ENCODE measurements at places on chromosomes 5 and 9.
A peak's percentile ranks its signal among the peaks of the same experiment; 100 is the strongest.

DNA sequence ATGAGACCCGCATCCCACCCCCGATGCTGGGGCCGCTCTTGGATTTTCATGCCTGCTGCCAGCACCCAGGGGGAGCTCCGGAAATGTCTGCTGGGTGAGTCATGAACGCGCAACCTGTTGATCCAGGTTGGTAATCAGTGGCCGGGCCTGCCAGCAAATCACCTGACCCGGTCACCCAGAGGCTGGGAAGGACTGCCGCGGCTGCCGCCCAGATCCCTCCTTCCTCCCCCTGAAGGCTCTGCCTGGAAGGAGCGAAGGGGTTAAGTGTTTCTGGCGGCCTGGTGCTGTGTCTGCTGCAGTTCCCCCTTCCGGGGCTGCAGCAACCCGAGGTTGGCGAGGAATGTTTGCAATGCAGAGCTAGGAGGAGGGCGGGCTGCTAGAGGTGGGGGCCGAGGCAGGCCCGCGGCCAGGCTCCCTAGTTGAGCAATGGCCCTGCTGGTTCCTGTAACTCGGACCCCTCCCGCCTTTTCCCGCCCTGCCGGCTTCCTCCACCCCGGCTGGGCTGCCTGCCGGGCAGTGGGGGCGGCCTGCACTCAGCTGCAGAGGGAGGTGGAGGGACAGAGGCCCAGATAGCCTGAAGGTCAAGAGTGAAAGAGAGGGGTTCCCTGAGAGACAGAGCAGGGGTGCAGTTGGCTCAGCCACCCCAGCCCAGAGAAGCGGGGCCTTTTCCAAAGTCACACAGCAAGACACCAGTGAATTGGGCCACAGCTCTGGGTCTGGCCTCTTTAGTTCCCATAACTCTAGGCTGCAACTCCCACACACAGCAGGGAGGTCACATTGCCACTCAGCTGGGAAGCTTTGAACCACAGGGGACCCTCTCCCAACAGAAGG is 156.3 kb upstream of the IER5L start:
- peak; percentile 93 for DNase-seq

DNA sequence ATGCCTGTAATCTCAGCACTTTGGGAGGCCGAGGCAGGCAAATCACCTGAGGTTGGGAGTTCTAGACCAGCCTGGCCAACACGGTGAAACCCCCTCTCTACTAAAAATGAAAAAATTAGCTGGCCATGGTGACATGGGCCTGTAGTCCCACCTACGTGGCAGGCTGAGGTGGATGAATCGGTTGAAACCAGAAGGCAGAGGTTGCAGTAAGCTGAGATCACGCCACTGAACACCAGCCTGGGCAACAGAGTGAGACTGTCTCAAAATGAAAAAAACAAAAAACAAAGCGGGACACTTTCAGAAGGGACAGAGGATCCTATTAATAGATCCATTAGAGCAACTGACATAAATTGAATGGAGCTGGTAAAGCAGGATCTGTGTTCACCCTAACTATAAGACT is 89.6 kb upstream of the SGCD start:
- no peak for DNase-seq

DNA sequence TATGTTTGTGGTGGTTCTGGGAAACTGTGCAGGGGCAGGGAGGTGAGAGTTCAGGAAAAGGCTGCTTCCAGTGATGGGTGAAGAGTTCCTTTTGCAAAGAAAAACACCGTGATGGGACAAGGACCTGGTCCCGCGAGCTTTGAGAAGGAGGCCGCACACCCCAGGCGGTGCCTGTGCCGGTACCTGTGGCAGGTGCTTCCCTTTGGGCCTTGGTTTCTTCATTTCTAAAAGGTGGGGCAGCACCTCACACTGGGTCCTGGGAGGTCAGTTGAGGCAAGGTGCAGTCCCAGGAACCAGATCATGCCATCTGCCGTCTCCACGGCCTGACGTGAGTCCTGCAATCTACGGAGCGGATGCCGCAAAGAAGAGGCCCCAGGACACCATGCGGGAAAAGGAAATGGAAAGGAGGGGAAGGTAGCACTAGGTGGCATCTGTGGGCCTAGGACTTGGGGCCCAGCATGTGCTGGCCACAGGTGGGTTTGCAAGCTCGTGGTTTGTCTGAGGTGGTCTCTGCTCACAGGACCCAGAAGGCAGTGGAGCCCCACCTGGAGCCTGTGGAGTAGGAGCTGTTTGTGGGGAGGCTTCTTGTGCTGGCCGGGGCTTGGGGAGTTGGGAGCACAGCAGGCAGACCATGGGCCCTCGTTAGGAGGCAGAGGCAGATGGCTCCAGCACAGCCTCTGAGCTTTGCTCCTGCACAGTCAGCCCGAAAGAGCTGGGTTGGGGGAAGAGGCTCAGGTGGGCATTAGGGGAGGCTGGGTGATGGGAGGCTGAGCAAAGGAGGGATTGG is 131.6 kb downstream of the CACNA1B start:
- DNase-seq = no peak

- no peak for DNase-seq
These were observed 20.8 kb downstream of the TMEM245 start for GRCh38 chr9:109098960-109099308.

GRCh38 chr9:15295761-15296405 is 11.1 kb downstream of the TTC39B start:
- DNase-seq = no peak

DNA sequence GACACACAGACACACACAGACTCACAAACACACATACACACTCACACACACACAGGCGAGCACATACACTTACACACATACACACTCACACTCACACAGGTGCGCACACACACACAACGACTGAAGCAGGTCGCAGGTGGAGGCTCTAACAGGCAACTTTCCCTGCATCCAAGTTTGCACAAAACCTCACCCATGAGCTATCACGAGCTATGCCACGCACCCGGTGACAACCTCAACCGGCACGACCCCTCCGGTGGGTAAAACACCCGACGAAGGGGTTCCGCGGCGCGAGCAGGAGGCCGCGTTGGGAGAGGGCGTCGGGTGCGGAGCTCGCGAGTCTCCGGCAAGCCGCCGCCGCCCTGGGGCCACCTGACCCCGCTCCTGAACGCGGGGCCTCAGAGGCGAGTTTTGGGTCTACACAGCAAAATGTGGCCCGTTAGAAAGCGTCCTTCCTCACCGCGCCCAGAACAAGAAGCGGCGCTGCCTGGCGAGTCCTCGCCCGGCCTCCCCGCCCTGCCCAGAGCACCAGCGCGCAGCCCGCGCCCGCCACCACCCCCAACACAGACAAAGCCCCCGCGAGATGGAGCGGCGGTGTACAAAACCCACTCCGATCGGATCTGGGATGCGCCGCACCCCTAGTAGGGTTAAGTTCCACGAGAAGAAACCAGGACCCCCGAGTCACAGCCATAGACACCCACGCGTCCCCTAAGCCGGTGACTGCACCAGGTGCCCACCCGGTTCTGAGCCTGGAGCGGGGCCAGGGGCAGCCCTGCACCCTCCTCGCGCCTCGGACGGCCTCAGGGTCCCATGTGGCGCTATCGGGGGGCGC is 665 bp downstream of the SLC6A3 start:
- DNase-seq = no peak

GRCh38 chr9:12554636-12555035 is 138.5 kb upstream of the TYRP1 start:
- no peak for DNase-seq

DNA sequence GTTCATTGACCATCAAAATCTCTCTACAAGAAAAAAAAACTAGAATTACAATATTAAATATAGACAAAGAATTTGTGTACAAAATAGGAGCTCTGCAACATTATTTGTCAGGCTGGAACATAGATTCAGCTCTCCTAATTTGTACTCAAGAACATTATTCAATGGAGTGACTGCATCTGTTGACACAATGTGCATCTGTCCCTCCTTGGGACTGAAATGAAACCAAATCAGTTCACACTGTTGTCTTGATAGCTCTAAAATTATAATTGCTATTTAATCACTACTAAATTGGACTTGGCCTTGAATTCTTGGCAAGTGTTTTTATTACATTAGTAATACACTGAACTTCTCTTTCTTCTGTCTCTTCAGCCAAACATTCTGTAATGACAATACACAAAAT is 47.7 kb downstream of the FTMT start:
- no peak for DNase-seq

DNA sequence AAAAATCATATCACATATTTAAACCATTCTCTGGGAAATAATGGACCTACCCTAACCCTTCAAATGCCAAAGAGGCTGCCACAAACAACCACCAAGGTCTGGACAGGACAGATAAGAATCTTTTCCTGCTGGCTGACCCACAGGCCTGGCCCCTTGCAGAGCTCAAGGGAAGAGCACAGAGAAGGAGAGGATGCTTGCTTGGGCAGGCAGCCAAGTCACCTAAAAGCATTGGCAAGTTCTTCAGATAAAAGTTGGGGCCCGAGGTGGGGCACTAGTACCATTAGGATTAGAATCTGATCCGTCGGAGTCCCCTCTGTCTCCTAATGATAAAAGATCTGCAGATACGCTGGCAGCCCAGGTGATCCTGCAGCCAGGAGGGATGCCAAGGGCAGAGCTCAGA is 176.6 kb downstream of the GABBR2 start:
- DNase-seq = no peak

DNA sequence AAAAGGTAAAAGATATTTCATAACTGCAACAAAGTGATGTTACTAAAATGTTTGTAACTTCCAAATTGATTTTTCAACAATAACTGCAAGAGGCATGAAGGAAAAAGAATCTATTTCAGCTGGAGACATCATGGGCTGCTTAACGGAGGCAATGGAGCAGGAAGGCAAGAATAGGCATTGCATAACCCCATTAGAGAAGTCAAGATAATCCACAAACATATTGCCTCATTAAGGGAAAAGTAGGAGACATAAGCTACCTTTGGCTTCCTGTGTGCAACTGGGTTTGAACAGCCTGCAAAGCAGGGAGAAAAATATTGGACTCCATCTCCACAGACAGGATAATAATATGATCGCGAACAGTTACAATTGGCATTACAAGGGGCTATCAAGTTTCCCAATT is 46.7 kb downstream of the SLCO4C1 start:
- no peak for DNase-seq

- peak; percentile 76 for DNase-seq
These were observed 584.0 kb downstream of the ACTL7B start for GRCh38 chr9:108271646-108272348.

DNA sequence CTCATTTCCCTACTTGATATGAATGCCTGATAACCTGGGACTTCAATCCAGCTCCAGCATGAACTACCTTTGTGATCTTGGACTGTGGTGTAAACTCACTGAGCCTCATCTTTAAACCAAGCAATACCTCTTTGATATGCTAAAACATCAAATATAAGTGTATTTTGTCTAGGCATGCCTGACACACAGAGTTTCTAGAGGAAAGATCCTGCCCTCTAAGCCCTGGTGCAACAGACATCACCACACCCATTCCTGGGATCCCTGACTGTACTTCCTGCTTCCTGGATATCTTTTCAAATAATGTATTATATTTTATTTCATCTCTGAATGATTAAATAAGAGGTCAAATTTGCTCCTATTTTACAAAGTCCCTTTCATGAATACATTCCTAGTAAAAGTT is 55.8 kb downstream of the ANXA2R start:
- DNase-seq = no peak

DNA sequence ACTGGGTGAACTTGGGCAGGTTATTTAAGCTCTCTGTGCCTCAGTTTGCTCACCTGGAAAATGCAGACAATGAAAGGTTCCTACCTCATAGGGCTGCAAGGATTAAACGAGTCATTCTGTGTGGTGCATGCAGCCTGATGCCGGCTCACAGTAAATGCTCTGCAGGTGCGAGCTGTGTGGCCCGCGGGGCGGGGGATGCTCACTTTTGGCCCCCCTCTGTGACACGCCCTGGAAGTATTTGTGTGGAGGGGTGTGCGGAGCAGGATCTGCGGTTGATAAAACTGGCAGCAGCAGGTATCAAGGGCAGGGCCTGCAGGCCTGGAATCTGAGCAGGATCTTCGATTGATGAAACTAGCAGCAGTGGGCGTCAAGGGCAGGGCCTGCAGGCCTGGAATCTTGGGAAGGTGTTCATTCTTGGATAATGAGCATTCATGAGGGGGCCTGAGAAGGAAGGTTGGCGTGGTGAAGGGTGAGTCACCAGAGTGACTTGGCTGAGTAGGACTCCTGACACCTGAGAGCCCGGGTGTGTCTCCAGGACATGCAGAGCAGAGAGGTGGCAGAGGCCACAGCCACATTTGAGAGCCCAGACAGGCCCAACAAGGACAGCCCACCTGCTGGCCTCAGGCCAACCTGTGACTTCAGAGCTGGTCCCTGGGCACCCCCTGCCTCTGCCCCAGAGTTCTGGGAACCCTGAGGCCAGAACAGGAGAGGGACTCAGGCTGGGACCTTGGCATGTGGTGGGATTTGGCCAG is 11.9 kb downstream of the UNC5A start:
- DNase-seq = no peak

- no peak for DNase-seq
These were observed 219.7 kb upstream of the CD180 start for GRCh38 chr5:67416133-67416937.

GRCh38 chr9:311841-312240 is 97.2 kb downstream of the DOCK8 start:
- DNase-seq = no peak

GRCh38 chr5:68499987-68500386 is 284.4 kb downstream of the PIK3R1 start:
- DNase-seq = no peak

DNA sequence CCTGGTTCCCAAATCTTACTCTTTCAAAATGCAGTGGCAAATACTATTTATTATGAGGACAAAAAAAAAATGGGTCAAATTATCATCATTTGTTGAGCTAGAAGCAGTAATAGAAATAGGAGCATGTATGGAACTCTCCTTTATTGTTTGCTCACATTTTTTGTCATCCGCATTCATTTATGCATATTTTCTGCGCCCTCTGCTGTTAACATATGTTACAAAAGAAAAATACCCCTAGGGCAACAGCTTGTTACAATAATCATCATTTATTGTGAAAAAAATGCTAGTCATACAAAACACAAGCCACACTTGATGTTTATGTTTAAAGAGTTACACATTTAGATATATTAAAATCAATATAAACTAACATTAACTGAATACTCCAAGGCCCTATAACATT is 328.2 kb downstream of the TUSC1 start:
- DNase-seq = no peak

DNA sequence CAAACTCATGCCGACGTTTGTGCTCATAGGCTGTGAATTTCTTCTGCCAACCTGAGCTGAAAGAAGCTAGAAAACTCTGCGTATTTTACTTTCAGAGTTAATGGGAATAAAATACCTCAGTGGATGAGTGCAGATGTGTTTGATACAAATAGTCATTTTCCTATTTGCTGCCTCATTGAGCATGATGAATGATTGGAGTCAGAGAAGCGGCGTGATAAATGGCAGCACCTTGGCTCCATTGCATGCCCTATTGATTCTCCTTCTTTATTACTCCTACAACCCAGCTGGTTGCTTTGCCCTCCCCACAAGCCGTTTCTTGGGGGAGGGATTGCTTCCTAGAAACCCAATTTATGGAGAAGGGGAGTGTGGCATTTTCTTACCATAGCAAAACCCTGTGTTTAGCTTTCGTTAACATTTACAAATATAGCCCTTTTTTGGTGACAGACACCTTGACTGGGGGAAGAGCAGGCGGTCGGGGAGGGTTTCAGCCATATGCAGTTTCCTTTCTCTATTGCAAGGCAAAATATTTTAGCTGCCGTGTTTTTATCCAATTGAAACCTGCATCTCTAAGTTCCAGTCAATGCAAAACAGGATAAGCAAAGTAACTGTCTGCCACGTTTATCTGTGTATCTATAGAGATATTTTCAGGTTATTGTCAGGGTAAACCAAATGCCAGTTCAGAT is 93.1 kb upstream of the TBCA start:
- no peak for DNase-seq

GRCh38 chr5:6469836-6470235 is 21.2 kb downstream of the UBE2QL1 start:
- DNase-seq = no peak
